Left kidney (tissue), 8 donors: ENCODE measurements at places on chromosomes 1 and 21.
A peak's percentile ranks its signal among the peaks of the same experiment; 100 is the strongest.

DNA sequence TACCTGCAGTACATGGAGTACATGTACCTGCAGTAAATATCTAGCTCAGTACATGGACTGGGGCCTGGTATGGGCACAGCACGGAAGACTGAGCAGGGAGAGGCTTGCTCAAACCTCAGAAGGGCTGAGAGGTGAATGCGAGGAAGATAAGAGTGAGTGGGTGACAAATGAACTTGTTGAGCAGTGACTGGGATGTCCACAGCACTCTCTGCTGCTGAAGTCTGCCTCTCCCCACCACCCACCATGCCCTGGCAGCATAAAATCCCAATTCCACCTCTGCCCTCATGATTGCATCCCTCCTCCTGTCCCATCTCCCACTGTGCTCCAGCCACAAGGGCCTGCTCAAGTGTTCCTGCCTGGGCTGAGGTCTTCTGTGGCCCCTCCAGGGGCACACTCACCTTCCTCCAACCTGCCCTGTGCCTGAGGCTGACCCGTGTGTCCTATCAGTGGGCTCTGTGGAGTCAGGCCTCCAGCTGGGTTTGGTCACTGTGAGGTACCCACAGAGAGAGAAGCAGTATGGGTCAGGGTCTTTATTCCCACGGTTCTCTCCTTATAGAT, 114.2 kb downstream of the FOXD2 start:
- no peak for DNase-seq

- DNase-seq, result no peak
These were observed 3.8 kb downstream of the PTAFR start for GRCh38 chr1:28172713-28173150.

- no peak for DNase-seq
These were observed 301.0 kb upstream of the C1orf87 start for GRCh38 chr1:60374537-60374936.

DNA sequence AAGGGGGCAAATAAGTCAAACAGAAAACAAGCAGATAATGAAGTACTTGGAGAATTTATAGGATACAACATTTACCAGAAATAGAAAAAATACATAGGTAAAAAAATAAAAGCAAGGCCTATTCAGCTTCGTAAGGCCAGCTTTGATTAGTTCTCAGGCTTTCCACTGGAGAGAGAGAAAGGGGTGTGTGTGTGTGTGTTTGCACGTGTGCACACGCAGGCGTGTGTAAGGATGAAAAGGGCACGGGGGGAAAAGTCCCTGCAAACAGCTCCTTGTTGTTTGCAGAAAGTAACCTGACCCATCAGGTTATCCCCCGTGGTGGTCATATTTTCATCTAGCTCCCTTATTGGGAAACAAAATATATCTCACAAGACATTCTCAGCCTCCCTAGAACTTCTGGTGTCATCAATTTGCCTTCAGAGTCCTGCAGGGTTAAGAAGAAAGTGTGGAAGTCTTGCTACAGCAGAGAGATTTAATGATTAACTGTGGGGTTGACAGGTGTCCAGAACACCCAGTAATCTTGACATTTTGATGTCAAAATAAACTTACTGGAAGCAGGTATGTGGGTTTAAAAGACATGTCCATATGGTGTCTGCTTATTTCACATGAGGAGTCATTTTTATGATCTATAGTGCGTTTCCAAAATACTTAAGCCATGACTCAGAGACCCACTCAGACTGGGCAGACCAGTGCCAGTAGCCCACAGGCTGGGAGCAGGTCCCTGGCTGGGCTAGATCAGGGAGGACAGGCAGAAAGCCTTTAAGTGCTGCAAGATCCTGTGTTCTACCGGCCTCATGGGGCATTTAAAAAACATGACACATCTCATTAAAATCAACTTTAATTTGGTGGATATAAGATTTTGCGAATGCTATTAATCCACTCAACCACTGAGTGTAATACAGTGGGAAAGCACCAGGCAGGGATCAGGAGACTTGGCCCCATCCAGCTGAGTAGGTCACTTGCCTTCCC, 487.6 kb upstream of the CAMK1G start:
- DNase-seq, result no peak

- DNase-seq, result peak; percentile 20
These were observed 101.4 kb downstream of the PLPPR5 start for GRCh38 chr1:98903261-98903660.

DNA sequence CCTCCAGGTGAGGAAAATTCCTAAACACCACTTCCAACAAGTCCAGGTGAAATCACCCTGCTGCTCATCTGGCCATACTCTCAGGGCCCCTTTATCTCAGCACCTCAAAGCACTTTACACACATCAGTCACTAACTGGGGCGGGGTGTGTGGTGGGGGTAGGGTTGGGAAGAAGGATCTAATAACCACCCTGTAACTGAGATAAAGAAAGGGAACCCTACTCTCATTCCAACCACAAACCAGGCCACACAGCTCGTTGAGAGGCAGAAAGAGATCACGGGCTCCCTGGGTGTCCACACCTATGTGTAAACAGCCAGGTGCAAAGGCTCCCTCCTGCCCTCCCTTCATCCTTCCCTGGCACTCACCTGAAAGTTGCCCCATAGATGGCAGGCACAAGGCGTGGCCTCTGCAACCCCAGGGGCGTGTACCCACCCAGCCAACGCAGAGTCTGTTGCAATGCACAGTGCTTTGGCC, 20.4 kb downstream of the GPR161 start:
- DNase-seq, result no peak

DNA sequence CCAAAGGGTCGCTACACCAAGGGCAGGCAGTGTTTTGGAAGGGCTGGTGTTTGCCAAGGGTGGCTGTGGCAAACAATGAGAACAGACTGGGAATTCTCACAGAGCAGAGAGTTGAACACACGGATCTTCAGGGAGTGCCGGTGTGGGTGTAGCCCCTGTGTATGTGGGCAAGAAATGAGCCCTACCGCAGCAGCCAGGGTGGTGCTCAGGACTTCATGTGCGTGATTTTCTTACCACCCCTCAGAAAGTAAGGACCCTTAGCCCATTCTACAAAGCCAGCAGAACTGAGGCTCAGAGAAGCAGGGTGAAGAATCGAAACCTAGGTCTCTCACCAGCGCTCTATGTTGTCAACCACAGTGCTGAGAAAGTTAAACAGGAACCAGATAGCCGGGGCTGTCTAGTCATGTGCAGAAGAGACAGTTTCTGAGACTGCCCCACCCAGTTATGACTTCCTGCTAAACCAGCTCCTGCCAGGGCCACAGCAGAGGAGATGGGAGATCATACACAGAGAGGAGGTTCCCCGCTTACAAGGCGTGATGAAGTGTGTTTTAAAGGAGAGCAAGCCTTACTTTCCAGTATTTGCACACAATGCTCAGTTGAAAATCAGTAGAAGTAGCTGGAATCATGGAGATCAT, 21.9 kb upstream of the MORC3 start:
- DNase-seq, result peak; percentile 5

DNA sequence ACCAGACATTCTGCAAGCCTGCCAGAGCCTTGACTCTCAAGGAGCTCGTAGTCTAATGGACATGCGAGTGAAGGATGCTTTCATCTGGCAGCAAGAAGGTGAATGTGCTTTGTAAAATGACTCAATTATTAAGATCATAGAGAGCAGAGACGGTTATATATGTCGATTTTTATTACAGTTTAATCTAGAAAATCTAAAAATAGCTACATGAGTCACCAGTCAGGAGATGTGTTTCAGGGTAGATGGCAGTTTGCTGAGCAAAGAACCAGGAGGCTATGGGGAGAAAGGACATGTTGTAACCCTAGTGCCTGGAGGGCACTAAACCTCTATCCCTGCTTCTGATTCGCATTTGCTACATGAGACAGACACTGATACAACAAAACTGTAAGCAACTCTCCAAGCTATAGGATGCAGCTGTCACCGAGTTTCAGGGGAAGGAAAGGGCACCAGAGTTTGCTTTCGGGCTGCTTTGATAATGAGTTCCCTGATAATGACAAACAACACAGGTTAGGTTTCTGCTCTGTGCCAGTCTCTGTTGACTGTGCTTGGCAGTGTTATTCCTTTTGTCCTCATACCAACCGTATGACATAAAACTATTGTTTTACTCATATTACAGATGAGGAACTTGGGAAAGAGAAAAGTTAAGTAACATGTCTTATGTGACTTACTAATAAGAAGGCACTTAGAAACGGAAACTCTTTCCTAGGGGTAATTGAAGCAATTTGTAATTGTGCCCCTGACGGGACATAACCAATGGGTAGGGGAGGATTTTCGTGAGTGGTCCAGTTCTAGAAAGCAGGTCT, 43.2 kb downstream of the C1orf198 start:
- no peak for DNase-seq

- DNase-seq, result no peak
These were observed 176.5 kb upstream of the ST6GALNAC5 start for GRCh38 chr1:76690766-76691165.

GRCh38 chr1:165539908-165540307, 3.9 kb upstream of the LRRC52 start:
- DNase-seq, result no peak

DNA sequence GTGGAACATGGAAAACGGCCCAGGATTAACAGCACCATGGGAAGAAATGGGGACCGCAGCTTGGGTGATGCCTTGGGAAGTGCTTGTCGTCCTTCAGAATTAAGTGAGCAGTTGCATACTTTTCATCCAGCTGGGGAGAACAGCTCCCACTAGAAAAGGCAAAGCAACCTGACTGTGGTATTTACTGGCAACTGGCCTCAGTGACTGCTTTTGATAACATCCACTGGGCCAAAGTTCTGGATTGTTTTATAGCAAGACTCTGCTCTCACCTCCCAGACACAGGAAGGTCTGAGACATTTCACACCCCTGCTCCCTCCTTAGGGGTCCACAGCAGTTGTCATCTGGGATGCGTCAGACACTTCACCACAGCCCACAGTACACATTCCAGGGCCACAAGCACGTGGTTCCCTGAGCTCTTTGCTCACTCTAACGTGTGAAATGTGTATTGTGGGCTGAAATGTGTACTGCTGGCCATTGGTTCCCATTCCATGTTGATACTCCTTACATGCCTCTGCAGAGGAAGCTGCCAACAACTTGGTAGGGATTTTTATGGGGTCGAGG, 6.6 kb downstream of the PAPPA2 start:
- no peak for DNase-seq

GRCh38 chr1:228236744-228237143, 28.9 kb downstream of the OBSCN start:
- no peak for DNase-seq

DNA sequence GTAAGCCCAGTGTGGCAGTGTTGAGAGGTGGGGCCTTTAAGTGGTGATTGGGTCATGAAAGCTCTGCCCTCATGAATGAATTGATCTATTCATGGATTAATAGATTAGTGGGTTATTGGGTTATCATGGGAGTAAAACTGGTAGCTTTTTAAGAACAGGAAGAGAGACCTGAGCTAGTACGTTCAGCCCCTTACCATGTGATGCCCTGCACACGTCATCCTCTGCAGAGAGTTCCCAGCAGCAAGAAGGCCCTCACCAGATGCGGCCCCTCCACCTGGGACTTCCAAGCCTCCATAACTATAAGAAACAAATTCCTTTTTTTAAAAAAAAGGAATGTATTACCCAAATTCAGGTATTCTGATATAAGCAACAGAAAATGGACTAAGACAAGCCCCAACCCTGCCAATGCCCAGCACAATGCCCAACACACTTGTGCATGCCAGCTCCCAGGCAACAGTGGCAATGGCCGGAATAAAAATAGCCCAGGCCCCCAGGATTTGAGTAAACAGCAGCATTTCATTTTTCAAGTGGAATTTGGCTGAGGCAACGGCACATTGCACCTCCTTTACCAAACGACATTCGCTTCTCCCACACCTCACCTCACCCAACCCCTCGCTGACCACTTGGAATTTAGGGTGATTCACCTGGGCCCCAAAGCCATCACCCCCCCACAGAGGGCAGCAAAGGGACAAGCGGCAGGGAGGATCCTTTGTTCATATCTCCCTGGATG, 215.9 kb downstream of the TOMM20 start:
- DNase-seq, result no peak

- peak; percentile 37 for DNase-seq
These were observed 25.4 kb upstream of the FMO1 start for GRCh38 chr1:171222936-171223335.

- no peak for DNase-seq
These were observed 6.2 kb downstream of the ITPKB start for GRCh38 chr1:226732856-226733291.

- DNase-seq, result no peak
These were observed 148.5 kb downstream of the DHRS3 start for GRCh38 chr1:12469493-12469892.

GRCh38 chr1:30521261-30521865, 202.0 kb downstream of the MATN1 start:
- no peak for DNase-seq

- no peak for DNase-seq
These were observed 73.1 kb downstream of the RYR2 start for GRCh38 chr1:237115035-237115434.

DNA sequence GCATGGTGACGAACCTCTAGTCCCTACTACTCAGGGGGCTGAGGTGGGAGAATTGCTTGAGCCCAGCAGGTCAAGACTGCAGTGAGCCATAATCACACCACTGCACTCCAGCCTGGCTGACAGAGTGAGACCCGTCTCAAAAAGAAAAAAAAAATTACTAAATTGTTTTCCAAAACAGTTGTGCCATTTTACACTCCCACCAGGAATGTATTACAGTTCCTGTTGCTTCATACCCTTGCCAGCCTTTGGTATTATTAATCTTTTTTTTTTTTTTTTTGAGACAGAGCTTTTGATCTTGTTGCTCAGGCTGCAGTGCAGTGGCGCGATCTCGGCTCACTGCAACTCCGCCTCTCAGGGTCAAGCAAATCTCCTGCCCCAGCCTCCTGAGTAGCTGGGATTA, 55.9 kb downstream of the RPS6KA1 start:
- no peak for DNase-seq

- no peak for DNase-seq
These were observed 184.9 kb downstream of the NCAM2 start for GRCh38 chr21:21183092-21183491.

- DNase-seq, result no peak
These were observed 85.3 kb downstream of the PLXNA2 start for GRCh38 chr1:208158640-208159554.

- no peak for DNase-seq
These were observed 14.0 kb downstream of the LAPTM5 start for GRCh38 chr1:30743584-30744059.

GRCh38 chr1:2226525-2227345, 1.4 kb upstream of the SKI start:
- no peak for DNase-seq

GRCh38 chr1:78319603-78320002, 171.2 kb upstream of the PTGFR start:
- DNase-seq, result no peak

GRCh38 chr1:64476251-64476952, 6.5 kb downstream of the CACHD1 start:
- no peak for DNase-seq

- no peak for DNase-seq
These were observed 598.3 kb upstream of the CAMK1G start for GRCh38 chr1:208985231-208985630.

- no peak for DNase-seq
These were observed 20.9 kb downstream of the GNAI3 start for GRCh38 chr1:109569323-109569722.

GRCh38 chr1:94651076-94651475, 109.5 kb upstream of the F3 start:
- no peak for DNase-seq

DNA sequence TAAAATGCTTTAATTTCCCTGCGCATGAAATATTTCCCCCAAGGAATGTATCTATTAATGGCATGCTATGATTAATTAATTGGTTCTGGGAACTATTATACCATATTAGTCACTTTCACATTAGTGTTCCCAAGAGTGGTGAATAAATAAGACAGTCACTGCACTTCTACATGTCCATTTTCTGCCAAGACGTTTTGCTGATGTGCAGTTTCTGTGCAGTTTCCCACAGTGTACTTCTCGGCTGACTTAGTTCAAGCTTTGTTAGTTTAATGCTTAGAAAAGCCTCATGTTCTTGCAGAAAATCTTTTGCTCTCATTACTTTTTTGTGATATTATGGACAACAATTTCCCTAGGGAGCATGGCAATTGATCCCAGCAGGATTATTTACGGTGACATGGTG, 1014.5 kb downstream of the BRINP3 start:
- DNase-seq, result no peak
